Spleen (tissue), 13 donors: ENCODE measurements at places on chromosomes 1 and 21. TPM values are rescaled to one million over a fixed set of nuclear protein-coding genes. Genes with fewer than 3 reads are reported as not detected.

- H3K4me3 ChIP-seq: no peak overlapping the region
- no peaks in the 10 kb centered on the region for H3K4me1 ChIP-seq
- H3K36me3 ChIP-seq: peaks cover 98% of the 10 kb centered on the region
These were observed 4.1 kb upstream of the TMEM81 start for GRCh38 chr1:205088341-205088740.

DNA sequence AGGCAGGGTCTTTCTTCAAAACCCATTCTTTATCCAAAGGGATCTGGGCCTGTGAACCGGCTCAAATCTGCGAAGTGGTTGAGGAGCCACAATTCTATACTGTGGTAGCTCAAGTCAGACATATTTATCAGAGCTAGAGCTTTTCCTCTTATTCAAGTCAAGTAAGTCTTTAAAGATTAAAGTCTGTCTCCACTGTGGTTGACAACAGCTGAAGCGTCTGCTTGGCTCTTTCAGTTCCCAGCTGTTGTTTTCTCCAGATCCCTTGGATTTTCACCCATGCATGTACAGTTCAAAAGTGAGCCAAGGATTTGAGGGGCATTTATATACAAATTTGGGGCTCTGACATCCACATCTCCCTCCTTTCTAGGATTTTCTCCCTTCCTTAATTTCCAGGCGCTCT, 66.9 kb downstream of the C1orf185 start:
- no peak overlapping the region for H3K27ac ChIP-seq
- H3K4me3 ChIP-seq: no peak overlapping the region
- no peaks in the 10 kb centered on the region for H3K36me3 ChIP-seq
- H3K27me3 ChIP-seq: no peaks in the 10 kb centered on the region
- H3K4me1 ChIP-seq: peaks cover 6% of the 10 kb centered on the region

ERO1B gene
- polyA plus RNA-seq: 3.9 TPM

- no peaks in the 10 kb centered on the region for H3K27me3 ChIP-seq
- H3K27ac ChIP-seq: no peak overlapping the region
- H3K36me3 ChIP-seq: no peaks in the 10 kb centered on the region
- DNase-seq: no peak
- H3K4me1 ChIP-seq: peaks cover 19% of the 10 kb centered on the region
These were observed 5.6 kb downstream of the CLDN19 start for GRCh38 chr1:42734201-42735035.

DNA sequence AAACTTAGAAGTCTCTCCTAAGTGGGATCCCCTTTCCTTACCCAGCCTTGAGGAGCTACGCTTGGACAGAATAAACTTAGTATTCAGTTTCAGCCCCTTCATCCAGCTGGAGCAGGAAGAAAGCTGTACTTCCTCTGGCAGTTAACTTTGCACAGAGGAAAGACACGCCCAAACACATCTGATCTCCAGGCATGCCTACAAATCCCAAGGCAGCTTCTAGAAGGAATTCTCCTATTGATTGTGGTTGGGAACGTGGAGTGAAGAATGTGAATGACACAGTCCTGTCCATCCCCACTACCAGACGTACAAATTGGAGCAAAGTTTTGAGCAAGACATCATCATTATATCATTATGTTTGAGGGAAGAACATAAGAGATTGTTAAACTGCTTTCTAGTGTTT, 6.6 kb upstream of the AK4 start:
- no peak overlapping the region for H3K4me3 ChIP-seq
- H3K27ac ChIP-seq: no peak overlapping the region
- no peaks in the 10 kb centered on the region for H3K36me3 ChIP-seq
- no peaks in the 10 kb centered on the region for H3K4me1 ChIP-seq

GRCh38 chr1:53945183-53945432, 391 bp downstream of the IFT25 start:
- no peak for DNase-seq
- H3K27me3 ChIP-seq: no peaks in the 10 kb centered on the region
- H3K4me1 ChIP-seq: peaks cover 66% of the 10 kb centered on the region
- H3K36me3 ChIP-seq: no peaks in the 10 kb centered on the region
- H3K4me3 ChIP-seq: peak overlapping the region; percentile 89

GRCh38 chr21:17679002-17679600, 66.4 kb upstream of the BTG3 start:
- no peaks in the 10 kb centered on the region for H3K36me3 ChIP-seq
- no peak overlapping the region for H3K4me3 ChIP-seq
- H3K4me1 ChIP-seq: no peaks in the 10 kb centered on the region
- no peaks in the 10 kb centered on the region for H3K27me3 ChIP-seq
- H3K27ac ChIP-seq: no peak overlapping the region

- peak overlapping the region; percentile 88 for H3K27ac ChIP-seq
- no peak for DNase-seq
- H3K36me3 ChIP-seq: no peaks in the 10 kb centered on the region
- H3K27me3 ChIP-seq: no peaks in the 10 kb centered on the region
- no peaks in the 10 kb centered on the region for H3K4me1 ChIP-seq
These were observed 136.8 kb downstream of the PTPRC start for GRCh38 chr1:198775606-198776005.

PDPN gene
- 1.9 TPM for polyA plus RNA-seq
